ENCODE measurements at places on chromosomes 11 and 22.

- H3K27ac ChIP-seq, result no peak overlapping the region
- no peak for DNase-seq
- no peaks in the 10 kb centered on the region for H3K36me3 ChIP-seq
- H3K27me3 ChIP-seq, result no peaks in the 10 kb centered on the region
Measured at GRCh38 chr11:88428959-88429358, 91.4 kb upstream of the CTSC start.

GRCh38 chr11:73361953-73362776 lies 14.0 kb upstream of the RELT start:
- peaks cover 9% of the 10 kb centered on the region for H3K4me1 ChIP-seq
- no peaks in the 10 kb centered on the region for H3K27me3 ChIP-seq
- peaks cover 86% of the 10 kb centered on the region for H3K36me3 ChIP-seq
- DNase-seq, result no peak
- H3K27ac ChIP-seq, result no peak overlapping the region

DNA sequence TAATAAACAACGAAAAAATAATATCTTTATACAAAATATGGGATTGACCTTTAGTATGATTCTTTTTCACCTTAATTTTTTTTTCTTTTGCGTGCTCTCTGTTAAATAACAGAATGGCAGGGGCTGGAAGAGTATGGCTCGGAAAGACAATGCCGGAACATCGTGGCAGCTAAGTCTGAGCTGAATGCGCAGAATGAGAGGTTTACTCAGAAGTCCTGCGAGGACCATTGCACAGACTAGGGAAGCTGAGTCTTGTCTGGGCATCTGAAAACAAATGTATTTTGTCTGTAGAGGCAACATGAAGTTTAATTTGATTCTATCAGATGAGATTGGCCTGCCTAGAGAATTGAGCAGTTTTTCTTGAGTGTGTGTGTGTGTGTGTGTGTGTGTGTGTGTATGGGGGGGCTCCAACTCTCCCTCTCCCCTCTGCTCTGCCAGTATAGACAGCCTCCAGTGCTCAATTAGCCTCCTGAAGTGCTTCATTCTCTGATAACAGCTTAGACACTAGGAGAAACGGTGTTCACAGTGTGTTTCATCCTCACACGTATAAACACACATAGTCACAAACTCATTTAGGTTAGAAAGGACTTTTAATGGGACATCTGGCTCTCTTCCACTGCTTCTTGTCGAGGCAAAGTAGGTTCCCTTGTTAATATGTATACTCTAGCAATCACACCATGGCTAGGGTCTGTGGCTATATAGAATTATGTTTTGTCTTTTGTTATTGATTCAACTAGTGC lies 244.3 kb upstream of the SORL1-AS1 start:
- no peak overlapping the region for H3K27ac ChIP-seq
- H3K4me1 ChIP-seq, result no peaks in the 10 kb centered on the region
- no peak overlapping the region for H3K4me3 ChIP-seq
- DNase-seq, result no peak
- H3K36me3 ChIP-seq, result no peaks in the 10 kb centered on the region

- H3K27me3 ChIP-seq, result peaks cover 23% of the 10 kb centered on the region
- no peaks in the 10 kb centered on the region for H3K36me3 ChIP-seq
- H3K4me1 ChIP-seq, result no peaks in the 10 kb centered on the region
Measured at GRCh38 chr11:79488286-79488685, 47.5 kb upstream of the TENM4 start.

- H3K4me1 ChIP-seq, result no peaks in the 10 kb centered on the region
- H3K36me3 ChIP-seq, result peaks cover 49% of the 10 kb centered on the region
- H3K27ac ChIP-seq, result no peak overlapping the region
- no peak for DNase-seq
Measured at GRCh38 chr22:50446708-50447575, 27.9 kb downstream of the SBF1 start.

DNA sequence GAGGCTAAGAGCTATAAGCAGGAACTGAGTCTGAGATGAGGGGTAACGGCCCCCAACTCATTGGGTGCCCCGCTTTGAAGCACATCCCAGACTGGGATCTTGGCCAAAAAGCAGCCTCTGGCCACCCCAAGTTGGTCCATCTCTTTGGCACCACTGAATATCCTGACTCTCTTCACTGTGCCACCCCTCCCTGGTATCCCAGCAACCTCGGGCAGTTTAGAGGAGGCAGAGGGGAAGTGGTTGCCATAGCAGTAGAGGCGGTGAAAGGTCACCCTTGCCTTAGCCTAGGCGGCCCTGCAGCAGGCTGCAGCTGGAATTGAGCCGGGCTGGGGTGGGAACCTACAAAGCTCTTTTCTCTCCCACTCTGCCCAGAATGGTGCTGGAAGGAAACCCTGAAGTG lies 1.1 kb downstream of the PELI3 start:
- DNase-seq, result no peak
- peak overlapping the region; percentile 67 for H3K4me3 ChIP-seq
- H3K4me1 ChIP-seq, result peaks cover 8% of the 10 kb centered on the region
- no peak overlapping the region for H3K27ac ChIP-seq
- H3K36me3 ChIP-seq, result peaks cover 14% of the 10 kb centered on the region

GRCh38 chr22:49427341-49427740 lies 400.3 kb downstream of the BRD1 start:
- H3K36me3 ChIP-seq, result no peaks in the 10 kb centered on the region
- no peak overlapping the region for H3K27ac ChIP-seq
- no peak overlapping the region for H3K4me3 ChIP-seq
- H3K27me3 ChIP-seq, result no peaks in the 10 kb centered on the region
- H3K4me1 ChIP-seq, result no peaks in the 10 kb centered on the region

- no peaks in the 10 kb centered on the region for H3K36me3 ChIP-seq
- no peak for DNase-seq
- no peak overlapping the region for H3K4me3 ChIP-seq
- no peaks in the 10 kb centered on the region for H3K4me1 ChIP-seq
- H3K27ac ChIP-seq, result no peak overlapping the region
Measured at GRCh38 chr22:43222262-43222661, 35.3 kb upstream of the TTLL12 start.

DNA sequence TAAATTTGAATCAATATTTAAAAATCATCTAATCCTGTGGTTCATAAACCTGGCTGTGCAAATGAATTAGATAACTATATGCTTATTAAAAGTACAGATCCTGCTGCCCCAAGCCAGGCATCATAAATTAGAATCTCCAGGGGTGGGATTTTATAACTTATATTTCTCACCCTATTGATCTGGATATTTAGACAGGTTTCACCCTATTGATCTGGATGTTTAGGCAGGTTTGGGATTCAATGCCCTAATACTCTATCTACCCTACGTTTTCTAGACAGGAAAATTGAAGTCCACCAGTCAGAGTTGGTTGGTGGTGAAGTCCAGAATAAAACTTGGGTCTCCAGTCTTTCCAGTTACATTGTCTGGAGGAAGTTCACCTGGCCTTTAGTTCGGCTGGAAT lies 2.6 kb downstream of the OR8B8 start:
- DNase-seq, result no peak
- H3K4me3 ChIP-seq, result no peak overlapping the region
- no peak overlapping the region for H3K27ac ChIP-seq
- no peaks in the 10 kb centered on the region for H3K27me3 ChIP-seq
- H3K36me3 ChIP-seq, result no peaks in the 10 kb centered on the region

GRCh38 chr11:7077101-7077500 lies 11.7 kb upstream of the RBMXL2 start:
- H3K27ac ChIP-seq, result no peak overlapping the region
- no peaks in the 10 kb centered on the region for H3K4me1 ChIP-seq
- H3K36me3 ChIP-seq, result no peaks in the 10 kb centered on the region

DNA sequence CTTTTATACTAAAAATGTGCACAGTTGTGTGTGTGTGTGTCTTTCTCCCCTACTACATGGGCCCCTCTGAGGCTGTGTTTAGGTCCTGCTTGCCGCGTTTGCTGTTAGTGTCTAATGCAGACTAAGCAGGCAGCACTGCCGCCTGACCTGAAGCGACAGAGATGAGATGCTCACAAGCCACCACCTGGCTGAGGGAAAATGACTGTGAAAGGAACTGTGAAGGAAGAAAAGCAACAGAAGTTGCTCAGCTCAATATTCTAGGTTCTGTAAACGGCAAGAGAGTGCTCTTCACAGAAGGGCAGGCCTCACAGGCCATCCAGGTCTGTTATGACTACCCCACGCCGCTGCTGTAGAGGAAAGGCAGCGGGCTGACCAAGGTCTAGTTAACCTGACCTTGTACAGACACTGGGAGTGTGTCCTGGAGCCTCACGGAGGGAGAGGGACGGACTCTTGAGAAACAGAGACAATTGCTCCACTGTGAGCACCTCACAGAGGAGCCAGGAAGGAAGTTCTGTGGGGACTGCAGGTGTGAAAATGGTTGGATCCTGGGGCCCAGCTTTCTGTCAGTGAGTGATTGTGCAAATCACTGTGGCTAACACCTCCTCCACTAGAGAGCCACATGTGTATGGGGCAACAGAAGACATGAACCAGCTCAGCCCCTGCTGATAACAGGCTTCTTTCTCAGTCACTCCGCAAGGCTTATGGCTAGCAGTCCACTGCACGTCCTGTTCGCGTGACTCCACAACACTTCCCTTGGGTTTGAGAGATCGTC lies 31.3 kb upstream of the YPEL1 start:
- H3K27ac ChIP-seq, result no peak overlapping the region
- H3K27me3 ChIP-seq, result no peaks in the 10 kb centered on the region
- H3K36me3 ChIP-seq, result peaks cover 66% of the 10 kb centered on the region
- H3K4me3 ChIP-seq, result no peak overlapping the region
- DNase-seq, result no peak
- peaks cover 9% of the 10 kb centered on the region for H3K4me1 ChIP-seq

GRCh38 chr22:28474330-28474729 lies 205.3 kb downstream of the TTC28 start:
- H3K4me3 ChIP-seq, result no peak overlapping the region
- H3K27ac ChIP-seq, result no peak overlapping the region
- no peaks in the 10 kb centered on the region for H3K4me1 ChIP-seq

Data from IMR-90 (cell line).